Foreskin melanocyte (primary cell): ENCODE measurements at places on chromosomes 7 and 10.
A peak's percentile ranks its signal among the peaks of the same experiment; 100 is the strongest.

GRCh38 chr10:61617180-61617579, 45.5 kb upstream of the CABCOCO1 start:
- DNase-seq: no peak

DNA sequence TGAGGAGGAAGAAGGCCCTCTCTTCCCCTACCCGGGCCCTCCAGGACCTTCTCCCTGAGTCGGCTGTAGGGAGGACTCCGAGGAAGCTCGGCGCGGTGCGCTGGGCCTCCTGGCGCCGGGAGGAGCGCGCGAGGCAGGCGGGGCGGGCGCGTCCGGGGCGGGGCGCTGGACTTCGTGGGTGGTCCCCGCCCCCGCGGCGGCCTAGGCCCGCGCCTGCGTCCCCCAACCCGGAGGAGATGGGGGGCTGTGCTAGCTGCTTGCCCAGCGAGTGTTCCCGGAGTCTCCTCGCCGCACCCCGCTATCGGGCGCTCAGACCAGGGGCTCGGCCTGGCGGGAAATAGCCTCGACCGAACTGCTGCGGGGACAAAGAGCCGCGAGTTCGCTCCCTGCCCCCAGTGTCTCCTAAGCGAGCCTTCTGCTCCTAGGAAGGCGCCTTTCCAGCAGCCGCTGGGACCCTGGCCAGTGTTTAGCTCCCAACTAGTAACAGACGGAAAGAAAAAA, 19.2 kb upstream of the SMO start:
- DNase-seq: no peak

- DNase-seq: no peak
These were observed 20.7 kb downstream of the SLC16A9 start for GRCh38 chr10:59688921-59689351.

GRCh38 chr7:47078241-47078640, 503.7 kb downstream of the TNS3 start:
- no peak for DNase-seq

DNA sequence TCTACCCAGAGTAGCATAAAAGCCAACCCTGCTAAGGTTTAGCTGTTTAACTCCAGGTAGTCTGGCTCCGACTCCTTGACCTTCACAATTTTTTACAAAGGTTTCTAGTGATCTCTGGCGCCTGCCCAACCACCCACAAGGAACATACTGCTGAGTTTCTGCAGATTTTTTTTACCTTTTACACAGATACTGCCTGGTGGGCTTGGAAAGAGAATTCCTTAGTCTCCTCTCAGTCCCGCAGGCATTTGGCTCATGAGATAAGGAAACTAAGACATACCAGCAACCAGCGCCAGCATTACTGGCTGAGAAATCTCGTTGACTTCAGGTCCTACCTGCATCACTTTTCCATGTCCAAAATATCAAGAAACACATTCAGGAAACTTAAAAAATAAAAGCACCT, 51.1 kb upstream of the LYZL1 start:
- no peak for DNase-seq

GRCh38 chr10:122295451-122295809, 24.3 kb downstream of the BTBD16 start:
- no peak for DNase-seq

DNA sequence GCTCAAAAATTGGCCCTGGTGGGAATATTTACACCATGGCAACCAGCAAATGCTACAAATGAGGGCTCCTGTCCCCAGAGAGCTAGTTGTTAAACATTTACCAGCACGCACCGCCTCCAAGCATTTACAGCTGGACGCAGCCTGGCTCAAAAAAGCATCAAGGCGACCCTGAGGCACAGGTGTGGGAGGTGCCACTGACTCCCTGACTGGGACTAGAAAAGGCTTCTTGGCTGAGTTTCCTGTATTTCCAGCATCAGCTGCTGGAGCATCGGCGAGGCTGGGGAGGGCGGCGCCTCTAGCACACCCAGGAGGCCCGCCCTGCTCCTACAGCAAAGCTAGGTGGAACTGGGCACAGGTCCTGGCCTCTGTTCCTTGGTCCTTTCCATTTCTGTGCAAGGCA, 43.5 kb upstream of the ZRANB1 start:
- no peak for DNase-seq

DNA sequence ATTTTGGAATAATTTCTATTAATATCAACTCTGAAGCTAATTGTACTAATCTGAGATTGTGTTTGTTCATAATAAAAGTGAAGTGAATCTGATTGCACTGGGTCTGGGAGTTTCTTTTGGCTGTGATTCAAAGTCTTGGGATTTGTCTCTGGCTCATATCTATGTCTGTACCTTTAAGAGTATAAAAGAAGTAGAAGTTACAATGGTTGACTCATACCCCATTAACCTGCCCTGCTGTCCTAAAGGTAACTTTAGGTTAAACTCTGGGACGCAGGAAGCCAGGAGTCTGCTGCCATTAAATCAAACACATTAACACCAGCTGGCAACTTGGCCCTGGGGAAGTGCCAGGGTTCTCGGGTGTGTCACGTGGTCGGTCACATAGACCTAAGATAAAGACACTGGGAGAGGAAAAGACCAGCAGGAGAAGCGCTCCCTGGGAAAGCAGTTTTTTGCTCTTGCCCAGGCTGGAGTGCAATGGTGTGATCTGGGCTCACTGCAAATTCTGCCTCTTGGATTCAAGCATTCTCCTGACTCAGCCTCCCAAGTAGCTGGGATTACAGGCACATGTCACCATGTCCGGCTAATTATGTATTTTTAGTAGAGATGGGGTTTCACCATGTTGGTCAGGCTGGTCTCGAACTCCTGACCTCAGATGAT, 17.8 kb downstream of the SCD start:
- DNase-seq: peak; percentile 80

DNA sequence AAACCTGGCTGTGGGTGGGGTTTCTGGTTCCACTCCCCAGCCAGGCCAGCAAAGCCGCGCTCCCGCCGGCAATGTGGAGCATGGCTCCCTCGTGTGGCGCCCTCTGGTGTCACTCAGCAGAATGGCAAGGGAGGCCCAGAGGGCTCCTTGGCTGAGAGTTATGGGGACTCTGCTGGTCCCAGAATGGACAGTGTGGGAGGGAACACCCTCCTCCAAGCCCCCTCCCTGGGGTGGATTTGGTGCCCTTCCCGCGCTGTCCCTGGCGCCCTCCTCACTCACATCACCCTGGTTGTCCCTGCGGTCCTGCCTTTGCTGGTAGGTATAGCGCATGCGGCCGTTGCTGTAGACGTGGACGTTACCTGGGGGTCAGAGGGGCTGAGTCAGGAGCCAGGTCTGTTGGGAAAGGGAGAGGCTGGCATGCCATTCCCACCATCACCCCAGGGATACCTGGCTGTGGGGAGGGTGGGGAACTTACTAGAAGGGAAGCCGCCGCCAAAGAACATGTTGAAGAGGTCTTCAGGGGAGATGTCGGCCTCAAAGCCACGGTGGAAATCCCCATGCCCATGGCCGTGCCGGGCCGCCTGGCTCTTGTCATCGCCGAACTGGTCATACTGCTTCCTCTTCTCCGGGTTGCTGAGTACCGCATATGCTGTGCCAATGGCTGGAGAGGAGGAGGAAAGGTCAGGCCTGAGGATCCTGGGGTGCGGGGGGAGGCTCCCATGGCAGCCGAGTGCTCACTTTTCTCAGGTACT, 14.0 kb downstream of the DNAJB12 start:
- no peak for DNase-seq

DNA sequence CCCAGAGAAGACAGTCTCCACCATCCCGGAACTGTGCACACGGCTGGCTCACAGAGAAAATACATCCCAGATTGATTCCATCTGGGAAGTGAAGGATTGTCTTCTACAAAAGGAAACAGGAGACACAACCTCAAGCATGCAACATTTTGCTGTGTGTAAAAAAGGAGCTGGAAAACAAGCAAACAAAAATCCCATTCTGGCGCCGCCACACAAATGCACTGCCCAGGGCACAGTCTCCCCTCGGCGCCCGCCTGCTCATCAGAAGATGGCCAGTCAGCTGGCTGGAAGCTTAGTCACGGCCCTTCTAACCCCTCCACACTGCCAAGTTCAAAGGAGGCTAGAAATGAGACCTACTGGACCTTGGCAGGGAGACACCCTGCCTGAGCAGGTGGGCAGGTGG, 14.1 kb upstream of the CYTH3 start:
- peak; percentile 76 for DNase-seq

- DNase-seq: peak; percentile 26
These were observed 21.9 kb downstream of the FRA10AC1 start for GRCh38 chr10:93680412-93681047.

GRCh38 chr10:46096909-46097575, 51.0 kb upstream of the MSMB start:
- DNase-seq: no peak

DNA sequence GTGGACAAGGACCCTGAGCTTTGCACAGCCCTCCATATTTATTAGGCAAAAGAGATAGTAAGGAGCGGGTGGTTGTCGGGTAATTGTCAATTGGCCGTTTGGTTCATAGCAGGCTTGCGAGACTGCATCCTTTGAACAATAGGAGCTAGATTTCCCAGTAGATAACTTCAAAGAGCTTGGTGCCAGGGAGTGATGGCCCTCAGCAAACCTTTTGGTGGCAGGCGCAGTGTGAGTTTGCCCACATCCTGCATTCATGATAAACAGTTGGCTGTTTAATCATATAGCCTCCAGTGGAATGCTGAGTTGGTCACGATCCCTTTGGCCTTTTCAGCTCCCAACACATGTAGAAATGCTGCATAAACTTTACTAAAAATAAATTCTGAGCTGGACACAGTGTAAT, 156.9 kb downstream of the AKR1D1 start:
- DNase-seq: peak; percentile 30

DNA sequence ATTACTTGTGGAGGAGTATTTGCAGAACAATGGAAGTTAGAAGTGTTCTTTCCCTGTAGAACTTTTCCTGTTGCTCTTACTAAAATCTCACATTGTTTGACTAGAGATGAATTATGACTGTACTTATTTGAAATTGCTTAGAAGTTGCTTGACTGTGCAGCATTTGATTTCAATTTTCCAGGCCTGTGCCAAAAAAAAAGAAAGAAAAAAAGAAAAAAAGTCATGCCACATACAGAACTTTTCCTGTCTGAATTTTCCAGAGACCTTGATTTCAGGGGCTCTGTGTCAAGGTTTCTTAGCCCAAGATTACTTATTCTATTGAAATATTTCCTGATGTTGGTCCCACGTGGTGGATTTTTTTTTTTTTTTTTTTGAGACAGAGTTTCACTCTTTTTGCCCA, 3.5 kb upstream of the FAM171A1 start:
- DNase-seq: no peak

- DNase-seq: no peak
These were observed 158.0 kb downstream of the VTI1A start for GRCh38 chr10:112605063-112605462.

- DNase-seq: no peak
These were observed 179.2 kb upstream of the CDCA7L start for GRCh38 chr7:22124941-22125340.

DNA sequence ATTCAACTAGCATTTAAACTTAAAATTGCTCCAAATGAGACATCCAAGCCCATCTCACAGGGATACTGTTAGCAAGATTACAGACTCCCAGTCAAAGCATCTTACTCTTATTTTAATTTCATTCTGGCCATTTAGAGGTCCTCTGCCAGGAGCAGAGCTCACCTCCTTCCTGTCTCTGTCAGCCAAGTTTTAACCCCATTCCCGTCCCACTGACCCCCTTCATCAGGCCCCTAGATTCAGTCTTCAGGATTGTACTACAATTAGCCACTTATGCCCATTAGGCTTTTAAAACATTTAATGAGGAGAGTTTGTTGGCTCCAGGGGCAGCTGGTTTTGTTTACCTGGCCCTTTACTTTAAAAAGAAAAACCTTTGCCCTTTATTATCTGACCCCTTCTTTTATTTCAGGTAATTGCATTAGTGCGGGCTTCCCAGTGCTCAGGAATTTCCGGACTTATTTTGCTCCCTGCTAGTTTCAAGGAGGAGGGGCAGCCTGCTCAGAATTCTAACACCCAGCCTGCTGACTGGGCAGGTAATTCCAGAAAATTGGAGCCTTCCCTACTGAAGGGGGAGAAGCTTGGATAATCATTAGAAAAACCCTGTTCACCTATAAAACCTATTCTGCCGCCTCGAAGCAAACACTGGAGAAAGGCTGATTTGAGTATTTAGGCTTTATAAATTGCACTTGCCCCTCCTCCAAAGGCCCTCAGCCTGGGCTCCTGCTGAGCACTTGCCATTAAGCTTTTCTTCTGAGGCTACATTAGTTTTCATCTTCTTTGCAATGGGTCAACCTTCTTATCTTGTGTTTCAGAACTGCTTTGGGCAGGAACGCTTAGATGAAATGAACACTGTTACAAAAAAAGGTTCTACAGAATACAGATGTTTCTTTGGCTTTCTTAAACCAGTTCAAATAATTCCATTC, 200.5 kb upstream of the HPS1 start:
- DNase-seq: no peak

DNA sequence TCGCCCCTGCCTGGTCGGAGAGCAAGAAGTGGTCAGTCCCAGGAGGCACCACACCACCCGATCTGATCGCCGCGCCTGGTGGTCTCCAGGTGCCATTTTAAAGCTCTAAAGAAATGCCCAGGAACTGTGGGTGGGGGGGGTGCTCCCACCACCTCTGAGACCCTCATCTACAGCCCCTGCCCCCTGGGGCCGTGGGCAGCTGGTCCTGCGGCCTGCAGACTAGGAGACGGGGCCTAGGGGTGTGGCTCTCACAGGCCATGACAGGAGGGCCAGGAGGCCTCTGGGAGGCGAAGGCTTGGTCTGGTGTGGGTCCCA, 55.8 kb upstream of the TNRC18 start:
- no peak for DNase-seq

- DNase-seq: no peak
These were observed 1.5 kb upstream of the ELFN1 start for GRCh38 chr7:1668396-1669063.

- DNase-seq: no peak
These were observed 409.1 kb upstream of the ETV1 start for GRCh38 chr7:14398526-14398925.

- DNase-seq: no peak
These were observed 183.7 kb upstream of the TCERG1L start for GRCh38 chr10:131495224-131495623.

DNA sequence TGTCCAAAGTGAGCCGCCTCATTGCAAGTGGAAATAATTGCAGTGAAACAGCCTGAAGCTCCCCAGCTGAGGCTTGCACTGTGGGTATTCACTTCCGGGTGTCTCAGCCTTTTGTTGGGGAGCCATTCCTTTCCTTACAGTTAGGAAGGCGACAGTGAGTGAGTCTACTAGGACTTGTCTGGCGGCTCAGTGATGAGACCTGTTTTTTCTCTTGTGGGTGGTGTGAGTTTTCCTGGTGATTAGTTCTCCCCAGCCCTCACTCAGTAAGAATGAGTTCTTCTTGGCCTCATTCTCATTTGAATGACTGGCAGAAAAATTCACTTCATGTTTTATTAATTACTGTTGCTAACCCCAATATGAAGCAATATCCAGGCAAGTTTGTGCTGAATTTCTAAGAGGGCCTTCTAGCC, 2.6 kb downstream of the PGAM1 start:
- no peak for DNase-seq

DNA sequence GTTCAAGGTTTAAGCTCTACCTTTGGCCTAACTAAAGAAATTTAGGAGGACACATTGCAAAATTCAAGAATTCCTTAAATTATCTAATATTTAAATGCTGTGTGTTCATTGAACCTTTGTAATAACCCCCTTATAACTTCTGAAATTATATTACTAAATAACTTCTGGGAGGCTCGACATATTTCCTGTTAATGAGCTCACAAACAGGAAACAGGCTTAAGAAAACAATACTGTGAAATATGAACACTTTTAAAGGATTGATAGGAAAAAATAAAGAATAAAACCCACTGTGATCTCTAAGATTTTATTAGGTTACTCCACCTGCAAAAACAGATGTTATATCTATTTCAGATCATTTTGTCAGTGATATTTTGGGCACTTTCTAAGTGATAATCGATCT, 74.1 kb downstream of the FOXP2 start:
- DNase-seq: no peak

- DNase-seq: no peak
These were observed 547 bp downstream of the DDIT4 start for GRCh38 chr10:72274213-72274729.
